Fibroblast of skin of scalp (primary cell): ENCODE measurements at places on chromosomes 6 and 20.

- DNase-seq: no peak
Observed at GRCh38 chr6:12485226-12485764, 195.1 kb downstream of the EDN1 start.

DNA sequence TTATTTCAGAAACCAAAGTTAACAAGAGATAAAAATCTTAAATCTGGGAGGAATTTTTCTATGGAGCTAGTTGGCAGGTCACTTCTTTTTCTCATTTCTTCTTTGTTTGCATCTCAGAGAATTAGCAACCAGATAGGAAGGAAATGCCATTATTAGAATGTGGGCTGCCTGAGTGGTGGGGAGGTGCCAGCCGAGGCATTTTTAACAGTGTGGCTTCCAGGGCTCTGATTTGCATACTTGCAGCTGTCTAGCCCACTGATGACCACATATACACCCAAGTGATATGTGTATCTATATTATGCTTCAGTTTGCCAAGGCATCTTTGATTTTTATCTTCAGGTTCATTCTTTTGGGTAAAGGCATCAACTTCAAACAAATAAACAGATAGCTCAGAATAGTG is 206.7 kb downstream of the CLIC5 start:
- no peak for DNase-seq

DNA sequence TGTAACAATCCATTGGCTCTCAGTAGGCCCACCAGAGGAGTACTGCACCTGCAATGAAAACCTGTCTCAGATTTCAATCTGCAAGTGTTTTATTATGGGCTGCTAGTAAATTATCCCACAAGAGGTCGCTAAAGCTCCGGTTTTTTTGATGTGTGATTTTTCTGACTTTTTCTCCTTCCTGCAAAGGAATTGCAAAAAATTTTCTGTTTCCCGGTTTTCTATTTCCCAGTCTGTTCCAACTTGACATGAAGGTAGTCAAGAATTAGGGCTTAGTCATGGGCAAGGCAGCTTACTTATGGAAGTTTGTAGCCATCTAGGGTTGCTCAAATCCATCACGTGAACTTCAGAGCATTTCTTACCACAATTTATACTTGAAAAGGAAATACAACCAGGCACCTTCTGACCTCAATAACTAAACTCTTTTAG is 38.5 kb upstream of the AHI1 start:
- peak; percentile 89 for DNase-seq

DNA sequence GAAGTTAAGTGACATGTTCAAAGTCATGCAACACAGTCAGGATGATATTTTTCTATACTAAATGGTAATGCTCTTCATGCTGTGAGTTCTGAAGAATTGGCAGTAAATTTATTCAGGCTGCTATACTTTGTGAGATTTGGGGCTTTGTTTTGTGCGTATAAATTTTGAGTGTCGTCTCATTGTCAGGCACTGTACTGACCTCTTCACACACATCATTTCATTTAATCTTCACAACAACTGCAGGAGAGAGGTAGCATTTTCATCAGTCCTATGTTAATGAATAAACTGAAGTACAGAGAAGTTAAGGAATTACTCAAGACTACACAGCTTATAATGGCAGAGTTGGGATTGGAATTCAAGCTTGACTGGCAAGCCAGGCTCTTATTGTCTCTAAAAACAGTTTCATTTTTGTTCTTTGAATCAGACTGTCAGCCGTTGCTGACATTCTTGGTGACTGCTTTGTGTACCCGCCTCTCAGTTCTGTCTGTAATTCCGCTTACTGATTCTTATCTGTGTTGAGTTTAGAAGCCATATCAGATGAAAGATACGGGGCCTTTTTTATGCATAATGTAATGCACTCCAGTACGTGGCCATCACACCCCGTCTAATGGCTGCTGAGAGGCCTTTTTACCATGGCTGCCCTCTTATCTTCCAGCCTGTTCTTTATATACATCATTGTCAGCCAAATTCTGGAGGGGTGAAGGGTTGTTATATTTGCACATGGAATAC is 274.9 kb downstream of the UTRN start:
- peak; percentile 27 for DNase-seq

DNA sequence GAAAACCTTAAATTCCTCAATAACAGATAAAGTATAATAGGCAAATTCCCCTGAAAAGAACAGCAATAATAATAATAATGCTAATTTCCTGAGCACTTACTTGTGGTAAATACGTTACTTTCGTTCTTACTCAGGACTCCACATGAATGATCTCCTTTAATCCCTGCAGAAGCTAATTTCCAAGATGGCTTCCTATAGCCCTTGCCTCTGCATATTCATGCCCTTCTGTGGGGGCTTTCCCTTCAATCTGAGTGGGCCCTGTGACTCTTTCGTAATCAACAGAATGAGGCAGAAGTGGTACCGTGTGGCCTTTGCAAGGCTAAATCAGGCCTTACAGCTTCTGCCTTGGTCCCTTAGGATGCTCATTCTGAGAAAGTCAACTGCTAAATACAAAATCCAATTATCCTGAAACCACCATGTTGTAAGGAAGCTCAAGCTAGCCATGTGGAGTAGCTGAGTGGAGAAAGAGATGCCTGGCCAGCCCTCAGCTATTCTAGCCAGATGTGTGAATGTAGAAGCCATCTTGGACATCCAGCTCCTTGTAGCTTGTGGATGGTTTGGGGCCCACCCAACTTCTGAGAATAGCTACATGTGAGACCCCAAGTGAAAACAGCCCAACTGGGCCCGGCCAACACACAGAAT is 50.5 kb downstream of the MCUR1 start:
- no peak for DNase-seq

DNA sequence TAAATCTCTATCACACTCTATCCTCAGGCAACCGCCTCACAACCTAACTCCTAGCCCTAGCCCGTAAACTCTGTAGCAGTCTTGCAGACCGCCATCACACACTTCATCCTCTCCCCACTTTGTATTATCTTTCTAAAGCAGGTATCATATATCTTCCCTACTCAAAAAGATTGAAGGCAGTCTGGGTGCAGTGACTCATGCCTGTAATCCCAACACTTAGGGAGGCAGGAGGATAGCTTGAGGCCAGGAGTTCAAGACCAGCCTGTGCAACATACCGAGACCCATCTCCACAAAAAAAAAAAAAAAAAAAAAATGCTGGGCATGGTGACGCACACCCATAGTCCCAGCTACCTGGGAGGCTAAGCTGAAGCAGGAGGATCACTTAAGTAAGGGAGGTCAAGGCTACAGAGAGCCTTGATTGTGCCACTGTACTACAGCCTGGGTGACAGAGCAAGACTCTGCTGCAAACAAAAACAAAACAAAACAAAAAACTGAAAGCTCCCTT is 22.9 kb downstream of the RANBP9 start:
- DNase-seq: no peak

DNA sequence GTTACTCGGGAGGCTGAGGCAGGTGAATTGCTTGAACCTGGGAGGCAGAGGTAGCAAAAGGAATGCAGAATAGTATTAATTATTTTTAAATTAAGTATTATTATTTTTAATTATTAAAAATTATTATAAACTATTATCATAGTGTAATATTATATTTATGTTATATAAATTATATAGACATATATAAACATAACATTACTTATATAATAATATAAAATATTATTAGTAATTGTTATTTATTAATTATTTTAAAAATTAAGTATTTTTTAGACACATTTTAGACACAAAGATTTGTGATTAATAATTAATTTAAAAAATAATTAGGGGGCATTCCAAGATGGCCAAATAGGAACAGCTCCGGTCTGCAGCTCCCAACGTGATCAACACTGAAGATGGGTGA is 31.7 kb upstream of the TGM3 start:
- DNase-seq: no peak

DNA sequence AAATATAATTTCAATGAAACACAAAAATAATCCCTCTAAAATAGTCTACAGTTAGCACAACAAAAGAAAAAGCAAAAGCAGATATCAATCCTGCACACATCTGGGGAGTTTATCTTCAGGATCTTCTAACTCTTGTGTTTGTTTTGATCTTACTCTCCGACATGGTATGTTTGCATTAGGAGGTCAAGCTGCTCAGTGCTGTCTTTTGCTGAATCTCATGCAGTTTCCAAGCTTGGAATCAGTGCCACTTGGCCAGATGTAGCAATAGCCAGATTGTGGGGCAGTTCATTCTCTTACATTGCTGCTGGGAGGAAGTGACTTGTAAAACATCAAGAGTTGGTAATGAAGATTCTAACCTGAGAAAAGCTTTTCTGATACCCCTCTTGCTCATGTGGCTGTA is 29.5 kb downstream of the RIOK1 start:
- DNase-seq: no peak
